ENCODE measurements at places on chromosomes 1 and 21. TPM values are rescaled to one million over a fixed set of nuclear protein-coding genes. Genes with fewer than 3 reads are reported as not detected.

The CYP4Z1 gene
- not detected for total RNA-seq

The VCAM1 gene
- 0.09 TPM for total RNA-seq

The FCGR3B gene
- not detected for total RNA-seq

The CHRM3 gene
- 0.16 TPM for total RNA-seq

The BATF3 gene
- 36.0 TPM for total RNA-seq

The CD5L gene
- not detected for total RNA-seq

The C1QB gene
- total RNA-seq: not detected

The BMP8B gene
- 5.4 TPM for total RNA-seq

The ANXA9 gene
- 0.92 TPM for total RNA-seq

The PCAT6 gene
- 2.8 TPM for total RNA-seq

The DNAI4 gene
- 0.51 TPM for total RNA-seq

The A3GALT2 gene
- total RNA-seq: not detected

The CELA3A gene
- total RNA-seq: not detected

The USP1 gene
- total RNA-seq: 19.2 TPM
